B cell (primary cell): ENCODE measurements at places on chromosomes 5 and 9.

- H3K36me3 ChIP-seq = no peaks in the 10 kb centered on the region
- no peaks in the 10 kb centered on the region for H3K4me1 ChIP-seq
- no peak for DNase-seq
- no peaks in the 10 kb centered on the region for H3K27me3 ChIP-seq
Observed at GRCh38 chr5:123124859-123125595, 36.0 kb downstream of the PRDM6 start.

- no peak overlapping the region for H3K27ac ChIP-seq
- H3K4me3 ChIP-seq = no peak overlapping the region
Observed at GRCh38 chr9:113587471-113588031, 124.0 kb downstream of the RGS3 start.

DNA sequence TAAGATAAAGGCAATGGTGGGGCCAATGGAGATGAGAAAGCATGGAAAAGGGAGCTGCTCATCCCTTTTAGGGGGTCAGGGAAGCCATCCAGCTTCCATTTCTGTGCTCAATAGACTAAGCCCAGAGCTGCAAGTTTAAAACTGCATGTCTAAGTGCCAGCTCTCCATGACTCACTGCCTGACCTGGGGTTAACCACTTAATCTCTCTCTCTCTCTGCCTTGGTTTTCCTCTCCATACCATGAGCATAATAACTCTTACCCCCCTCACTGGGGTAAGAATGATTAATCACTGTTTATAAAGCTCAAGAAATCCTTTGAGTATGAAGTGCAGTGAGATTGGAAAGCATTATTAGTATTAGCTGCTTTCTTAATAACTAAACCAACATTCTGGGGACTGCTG lies 1382.4 kb upstream of the WWC1 start:
- no peaks in the 10 kb centered on the region for H3K36me3 ChIP-seq
- H3K4me3 ChIP-seq = no peak overlapping the region
- H3K27me3 ChIP-seq = no peaks in the 10 kb centered on the region

DNA sequence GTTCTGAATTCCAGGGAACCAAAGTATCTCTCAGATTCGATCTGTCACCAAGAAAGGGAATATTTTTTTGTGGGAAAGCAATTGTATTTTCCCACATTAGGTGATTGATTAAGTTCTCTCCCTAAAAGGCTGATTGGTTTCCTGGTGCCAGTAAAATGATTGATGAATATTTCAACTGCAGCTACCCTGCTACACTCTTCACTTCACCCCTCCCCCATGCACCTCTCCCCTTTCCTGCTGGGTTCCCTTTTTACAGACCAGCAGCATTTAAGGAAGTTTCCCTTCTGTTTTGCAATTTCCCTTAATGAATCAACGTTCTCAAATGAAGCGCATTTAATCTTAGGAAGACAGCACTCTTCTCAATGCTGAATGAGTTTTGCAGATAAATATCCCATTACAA lies 13.1 kb downstream of the NR6A1 start:
- peaks cover 4% of the 10 kb centered on the region for H3K27me3 ChIP-seq
- H3K27ac ChIP-seq = no peak overlapping the region
- no peaks in the 10 kb centered on the region for H3K36me3 ChIP-seq
- H3K4me3 ChIP-seq = no peak overlapping the region
- no peak for DNase-seq

DNA sequence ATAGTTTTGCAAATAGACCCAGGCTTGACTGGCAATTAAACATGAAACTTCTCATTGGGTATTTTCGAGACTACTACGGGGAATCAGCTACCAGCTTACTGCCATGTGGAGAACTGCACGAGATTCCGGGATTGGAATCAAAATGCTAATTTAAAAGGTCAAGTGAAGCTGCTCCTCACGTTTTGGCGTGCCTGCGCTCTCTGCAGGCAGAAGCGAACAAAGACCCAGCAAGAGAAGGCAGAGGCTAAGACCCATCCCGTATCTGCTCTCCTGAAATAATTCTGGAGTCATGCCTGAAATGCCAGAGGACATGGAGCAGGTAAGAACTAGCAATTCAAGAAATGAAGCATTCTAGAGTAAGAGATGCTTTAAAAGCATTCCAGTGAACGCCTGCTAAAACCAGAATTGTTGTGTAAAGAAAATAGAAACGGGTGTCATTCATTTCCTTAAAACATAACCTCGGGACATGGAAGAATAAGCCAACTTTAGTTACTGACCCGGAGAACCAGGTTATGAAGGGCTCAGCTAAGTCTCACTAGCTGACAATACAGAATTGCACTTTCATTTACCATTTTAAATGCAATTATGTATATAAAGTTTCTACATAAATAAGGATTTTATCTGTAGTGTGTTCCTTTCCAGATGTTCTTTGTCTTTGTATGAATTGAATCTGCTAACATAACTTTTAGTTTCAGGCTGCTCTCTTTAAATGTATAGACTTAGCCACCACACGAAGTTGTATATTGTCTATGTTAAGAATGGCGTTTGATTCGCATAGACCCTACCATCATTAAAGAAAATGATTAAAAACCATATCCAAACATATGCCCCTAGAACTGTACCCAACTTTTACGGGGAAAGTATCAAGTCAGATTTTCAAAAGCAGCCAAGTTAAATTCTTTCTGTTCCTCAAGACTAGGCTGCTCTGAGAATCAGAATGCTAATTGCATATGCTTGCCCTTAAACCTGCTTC lies 2.0 kb upstream of the MAT2B start:
- peak; percentile 56 for DNase-seq
- H3K4me1 ChIP-seq = peaks cover 39% of the 10 kb centered on the region
- H3K27me3 ChIP-seq = no peaks in the 10 kb centered on the region
- no peaks in the 10 kb centered on the region for H3K36me3 ChIP-seq

- DNase-seq = no peak
- no peak overlapping the region for H3K4me3 ChIP-seq
- H3K27ac ChIP-seq = no peak overlapping the region
- H3K36me3 ChIP-seq = no peaks in the 10 kb centered on the region
- H3K4me1 ChIP-seq = no peaks in the 10 kb centered on the region
Observed at GRCh38 chr5:418162-419121, 24.5 kb upstream of the EXOC3 start.

- no peak overlapping the region for H3K4me3 ChIP-seq
- H3K27me3 ChIP-seq = no peaks in the 10 kb centered on the region
- peaks cover 22% of the 10 kb centered on the region for H3K4me1 ChIP-seq
- no peak for DNase-seq
Observed at GRCh38 chr5:78362220-78362619, 1.8 kb downstream of the SCAMP1 start.

DNA sequence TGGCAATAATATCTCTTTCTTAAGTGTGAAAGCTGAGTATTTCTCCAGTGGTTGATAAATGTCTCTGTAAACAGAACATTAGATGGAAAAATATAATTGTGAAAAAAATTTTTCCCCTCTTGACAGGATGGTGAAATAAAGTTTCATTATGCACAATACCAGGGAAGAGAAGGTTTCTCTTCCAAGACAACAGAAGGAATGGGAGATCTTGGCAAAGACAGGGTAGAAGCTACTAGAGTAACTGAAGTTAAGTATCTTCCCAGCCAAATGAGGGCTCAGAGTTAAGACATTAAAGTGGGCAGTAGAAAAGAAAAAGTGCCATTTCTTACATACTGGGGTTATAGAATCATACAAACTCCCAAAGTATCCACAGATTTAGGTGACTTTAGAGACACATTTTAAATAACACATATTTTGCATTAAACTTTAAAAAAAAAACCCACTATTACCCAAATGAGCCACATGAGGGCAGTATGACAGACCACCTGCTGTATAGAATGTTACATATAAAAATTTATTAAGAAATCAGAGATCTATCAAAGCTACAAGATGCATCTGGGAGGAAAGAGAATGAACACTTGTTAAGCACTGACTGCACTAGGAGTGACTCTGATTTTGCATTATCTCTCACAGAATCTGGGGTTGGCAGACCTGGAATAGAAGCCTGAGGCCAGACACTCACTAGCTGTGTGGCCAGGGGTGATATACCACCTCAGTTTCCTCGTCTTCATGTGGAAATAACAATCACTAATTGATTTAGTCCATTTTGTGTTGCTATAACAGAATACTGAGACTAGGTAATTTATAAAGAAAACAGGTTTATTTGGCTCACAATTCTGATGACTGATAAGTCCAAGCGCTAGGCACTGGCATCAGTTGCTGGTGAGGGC lies 98.5 kb downstream of the ARSB start:
- H3K4me3 ChIP-seq = no peak overlapping the region
- H3K27ac ChIP-seq = no peak overlapping the region
- DNase-seq = peak; percentile 38
- H3K36me3 ChIP-seq = no peaks in the 10 kb centered on the region

DNA sequence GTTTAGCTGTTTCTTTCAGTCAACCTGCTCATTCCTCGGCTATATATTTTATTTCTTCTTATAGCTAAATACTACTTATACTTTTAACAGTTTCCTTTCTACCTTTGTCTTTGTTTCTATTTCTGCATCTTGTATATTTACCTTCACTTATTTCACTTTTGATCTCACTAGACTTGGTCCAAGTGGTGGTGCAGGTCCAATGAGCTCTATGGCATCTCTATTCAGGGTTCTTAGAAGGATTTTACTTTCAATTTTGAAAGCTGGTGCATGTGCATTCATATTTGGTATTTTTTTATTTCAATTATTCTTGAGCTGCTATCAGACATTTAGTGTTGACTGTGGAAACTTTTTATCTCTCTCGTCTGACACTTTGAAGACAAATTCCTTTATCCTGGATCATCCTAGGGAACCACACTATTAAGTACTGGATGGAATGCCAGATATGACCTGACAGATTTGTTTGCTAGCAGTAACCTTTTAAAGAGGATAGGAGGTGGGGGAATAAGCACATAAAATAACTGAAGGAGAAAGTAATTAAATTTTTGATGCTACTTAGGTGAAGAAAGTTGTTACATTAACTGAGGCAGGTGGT lies 123.1 kb upstream of the PJA2 start:
- no peaks in the 10 kb centered on the region for H3K4me1 ChIP-seq
- H3K27ac ChIP-seq = no peak overlapping the region
- DNase-seq = no peak
- no peaks in the 10 kb centered on the region for H3K27me3 ChIP-seq
